SHP77 treated with DMSO at 0.1 percent for 48 hours (cell line): ENCODE measurements at places on chromosomes 5 and 9.

- DNase-seq, result peak; percentile 44
These were observed 209.2 kb upstream of the PAPPA start for GRCh38 chr9:115944166-115944948.

- DNase-seq, result no peak
These were observed 33.3 kb upstream of the DAPK1 start for GRCh38 chr9:87464110-87464991.

GRCh38 chr5:134465816-134466240 is 54.1 kb upstream of the CDKN2AIPNL start:
- peak; percentile 27 for DNase-seq

GRCh38 chr5:37738057-37738691 is 101.7 kb downstream of the GDNF start:
- no peak for DNase-seq

- peak; percentile 17 for DNase-seq
These were observed 137.9 kb downstream of the MPDZ start for GRCh38 chr9:13141629-13142028.

DNA sequence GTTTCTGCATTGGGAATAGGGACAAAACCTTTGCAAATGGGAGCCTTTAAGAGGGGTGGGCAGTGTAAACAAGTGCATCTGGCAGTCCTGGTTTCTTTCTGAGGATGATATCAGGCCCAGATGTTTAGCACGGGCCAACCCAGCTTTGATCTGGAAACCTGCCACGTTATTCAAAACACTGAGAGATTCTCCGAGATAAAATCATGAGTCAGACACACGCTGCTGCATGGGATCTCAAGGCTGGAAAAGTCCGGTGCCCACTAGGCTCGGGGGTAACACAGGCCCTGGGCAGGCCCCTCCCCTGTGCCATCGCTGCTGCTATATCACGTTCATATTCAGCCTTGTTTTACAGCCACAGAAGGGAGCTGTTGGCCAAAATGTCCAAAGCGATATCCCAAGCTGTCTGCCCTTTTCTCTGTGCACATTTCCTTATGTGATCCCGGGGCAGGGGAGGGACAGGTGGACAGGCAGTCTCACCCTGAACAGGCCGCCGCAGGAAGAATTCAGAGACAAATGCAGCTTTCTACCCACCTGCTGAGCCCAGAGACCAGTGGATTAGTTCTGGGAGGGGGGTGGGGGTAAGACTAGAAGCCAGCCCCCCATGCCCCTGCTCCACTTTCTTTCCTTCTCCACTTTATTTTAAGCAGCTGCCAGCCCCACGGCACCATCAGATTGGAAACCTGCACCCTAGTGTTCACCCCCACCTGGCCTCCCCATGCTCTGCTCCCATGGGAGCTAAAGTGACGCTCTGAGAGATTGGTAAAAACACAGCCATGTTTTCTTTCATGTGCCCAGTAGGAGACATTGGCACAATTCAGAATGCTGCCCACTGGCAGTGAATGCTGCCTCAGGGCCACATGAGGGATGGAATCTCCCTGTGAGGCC is 63.1 kb downstream of the TMOD1 start:
- no peak for DNase-seq

- DNase-seq, result no peak
These were observed 46.5 kb downstream of the IRX2 start for GRCh38 chr5:2704806-2705645.

GRCh38 chr5:79876456-79876855 is 114.6 kb downstream of the MTX3 start:
- DNase-seq, result no peak

- DNase-seq, result peak; percentile 8
These were observed 390.3 kb downstream of the CAAP1 start for GRCh38 chr9:26502311-26502710.

DNA sequence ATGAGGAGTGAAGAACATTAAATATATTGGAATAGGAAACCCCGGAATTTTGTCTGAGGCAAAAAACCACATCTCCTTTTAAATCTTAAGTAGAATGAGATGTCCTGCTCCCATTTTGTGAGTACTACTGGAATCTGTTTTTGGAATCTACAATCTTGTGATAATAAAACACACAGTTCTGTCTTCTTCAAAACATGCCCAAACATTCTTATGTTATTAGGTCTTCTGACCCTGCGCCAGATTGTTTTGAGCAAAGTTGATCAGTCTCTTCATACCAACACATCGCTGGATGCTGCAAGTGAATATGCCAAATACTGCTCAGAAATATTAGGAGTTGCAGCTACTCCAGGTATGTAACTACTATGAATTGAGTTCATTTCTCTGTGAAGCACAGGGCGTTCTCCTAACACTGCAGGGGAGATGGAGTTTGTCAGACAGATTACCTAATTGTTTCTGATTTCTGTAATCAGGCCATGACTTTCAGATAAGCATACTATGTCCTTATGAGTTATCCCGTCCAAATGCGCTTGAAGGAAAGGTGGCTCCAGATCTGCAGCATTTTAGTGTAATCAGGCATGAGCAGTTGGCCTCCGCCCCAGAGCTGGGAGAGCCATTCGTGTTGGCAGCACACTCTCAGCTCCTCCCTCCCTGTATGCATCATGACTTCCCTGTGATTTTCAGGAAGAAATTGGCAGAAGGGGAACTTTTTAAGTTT is 88.0 kb downstream of the NLN start:
- DNase-seq, result no peak

DNA sequence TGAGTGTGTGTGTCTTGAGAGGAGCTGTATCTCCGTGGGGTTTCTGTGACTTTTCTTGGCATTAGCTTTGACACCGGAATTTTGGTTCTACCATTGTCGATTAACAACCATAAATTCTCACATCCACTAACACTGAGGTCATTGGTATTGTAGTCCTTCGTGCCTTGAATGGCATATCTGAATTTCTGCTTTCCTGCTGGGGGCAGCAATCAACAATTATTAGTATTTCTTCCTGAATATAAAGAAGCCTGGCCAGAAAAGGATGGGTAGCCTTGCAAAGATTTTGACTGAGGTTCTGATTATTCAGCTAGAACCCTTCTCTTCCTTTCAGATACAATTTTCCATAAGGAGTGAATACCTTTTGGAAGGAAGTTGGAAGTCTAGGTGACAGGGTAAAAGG is 33.5 kb upstream of the SHOC1 start:
- DNase-seq, result no peak

DNA sequence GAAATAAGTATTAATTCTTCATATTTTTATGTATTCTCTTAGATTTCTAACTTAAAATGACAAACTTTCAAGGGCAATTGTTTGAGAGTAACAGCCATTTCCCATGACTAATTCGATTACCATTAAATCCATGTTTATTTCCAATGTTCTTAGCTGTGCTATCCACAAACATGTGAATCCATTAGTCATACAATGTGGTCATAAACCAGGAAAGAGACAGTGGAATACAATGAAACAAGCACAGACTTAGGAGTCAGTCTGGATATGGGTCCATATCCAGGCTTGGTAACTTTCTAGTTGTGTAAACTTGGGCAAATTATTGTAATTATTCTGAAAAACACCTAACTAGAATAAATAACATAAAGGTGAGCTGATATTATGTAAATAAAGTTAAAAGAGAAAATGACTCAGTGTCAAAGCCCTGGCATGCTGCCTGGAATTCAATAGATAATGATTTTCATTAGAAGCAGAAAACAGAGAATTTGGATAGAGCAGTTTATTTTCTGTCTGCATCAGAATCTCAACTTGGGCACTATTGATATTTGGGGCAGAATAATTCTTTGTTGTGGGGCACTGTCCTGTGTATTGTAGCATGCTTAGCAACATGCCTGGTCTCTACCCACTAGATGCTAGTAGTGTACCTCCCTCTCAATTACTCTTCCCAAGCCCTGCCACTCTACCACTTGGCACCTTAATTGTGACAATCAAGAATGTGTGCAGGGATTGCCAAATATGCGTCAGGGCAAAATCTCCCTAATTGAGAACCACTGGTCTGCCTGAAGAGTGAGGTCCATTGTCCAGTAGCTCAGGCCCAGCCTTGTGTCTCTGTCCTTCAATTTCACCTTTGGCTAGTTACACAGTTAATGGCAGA is 44.7 kb upstream of the SLC27A6 start:
- no peak for DNase-seq

DNA sequence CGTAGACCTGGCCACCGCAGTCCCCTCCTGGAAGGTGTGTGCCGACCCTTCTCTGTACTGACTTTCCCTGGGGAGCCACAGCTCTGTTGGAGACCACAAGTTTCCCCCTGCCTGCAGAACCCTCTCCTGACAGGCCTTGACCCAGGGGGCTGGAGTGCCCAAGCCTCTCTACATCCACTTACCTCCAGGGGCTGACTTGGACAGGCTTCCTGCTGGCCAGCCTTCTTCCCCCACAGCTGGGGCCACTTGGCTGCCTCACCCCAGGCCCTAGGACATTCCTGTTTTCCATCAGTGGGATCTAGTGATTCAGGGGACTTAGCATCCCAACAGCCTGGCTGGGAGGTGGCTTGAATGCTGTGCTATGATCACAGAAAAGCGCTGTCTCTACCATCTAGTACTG is 23.6 kb downstream of the COL15A1 start:
- DNase-seq, result no peak

DNA sequence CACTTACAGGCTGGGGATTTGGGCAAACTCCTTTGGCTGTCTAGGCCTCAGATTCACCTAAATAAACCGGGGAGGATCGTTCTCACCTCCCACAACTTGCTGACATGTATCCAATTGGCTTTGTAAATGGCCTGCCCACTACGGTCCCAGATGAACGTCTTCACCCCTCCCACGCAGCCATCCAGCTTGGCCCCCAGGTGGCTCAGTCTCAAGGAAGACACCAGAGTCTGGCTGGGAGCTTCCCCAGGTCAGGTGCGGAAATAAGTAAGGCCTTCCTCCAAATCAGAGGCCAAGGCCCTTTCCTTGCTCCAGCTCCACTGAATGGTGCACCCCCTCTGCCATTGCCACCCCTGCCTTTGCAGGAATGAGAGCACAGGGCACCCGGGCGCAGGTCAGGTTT is 11.4 kb downstream of the CIZ1 start:
- DNase-seq, result no peak

DNA sequence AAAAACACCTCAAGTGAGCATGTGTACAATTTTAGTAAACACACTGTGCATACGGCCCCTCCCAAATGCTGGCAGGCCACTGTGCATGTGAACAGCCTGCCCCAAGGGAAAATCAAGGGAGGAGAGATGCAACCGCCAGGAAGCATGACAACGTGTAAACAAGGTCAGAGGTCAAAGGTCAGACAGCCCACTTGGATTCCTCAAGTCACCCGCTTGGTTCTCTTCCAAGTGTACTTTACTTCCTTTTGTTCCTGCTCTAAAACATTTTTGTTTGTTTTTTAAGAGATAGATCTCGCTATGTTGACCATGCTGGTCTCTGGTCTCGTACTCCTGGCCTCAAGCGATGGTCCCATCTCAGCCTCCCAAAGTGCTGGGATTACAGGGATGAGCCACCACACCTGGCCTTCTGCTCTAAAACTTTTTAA is 126.7 kb upstream of the SHB start:
- no peak for DNase-seq

DNA sequence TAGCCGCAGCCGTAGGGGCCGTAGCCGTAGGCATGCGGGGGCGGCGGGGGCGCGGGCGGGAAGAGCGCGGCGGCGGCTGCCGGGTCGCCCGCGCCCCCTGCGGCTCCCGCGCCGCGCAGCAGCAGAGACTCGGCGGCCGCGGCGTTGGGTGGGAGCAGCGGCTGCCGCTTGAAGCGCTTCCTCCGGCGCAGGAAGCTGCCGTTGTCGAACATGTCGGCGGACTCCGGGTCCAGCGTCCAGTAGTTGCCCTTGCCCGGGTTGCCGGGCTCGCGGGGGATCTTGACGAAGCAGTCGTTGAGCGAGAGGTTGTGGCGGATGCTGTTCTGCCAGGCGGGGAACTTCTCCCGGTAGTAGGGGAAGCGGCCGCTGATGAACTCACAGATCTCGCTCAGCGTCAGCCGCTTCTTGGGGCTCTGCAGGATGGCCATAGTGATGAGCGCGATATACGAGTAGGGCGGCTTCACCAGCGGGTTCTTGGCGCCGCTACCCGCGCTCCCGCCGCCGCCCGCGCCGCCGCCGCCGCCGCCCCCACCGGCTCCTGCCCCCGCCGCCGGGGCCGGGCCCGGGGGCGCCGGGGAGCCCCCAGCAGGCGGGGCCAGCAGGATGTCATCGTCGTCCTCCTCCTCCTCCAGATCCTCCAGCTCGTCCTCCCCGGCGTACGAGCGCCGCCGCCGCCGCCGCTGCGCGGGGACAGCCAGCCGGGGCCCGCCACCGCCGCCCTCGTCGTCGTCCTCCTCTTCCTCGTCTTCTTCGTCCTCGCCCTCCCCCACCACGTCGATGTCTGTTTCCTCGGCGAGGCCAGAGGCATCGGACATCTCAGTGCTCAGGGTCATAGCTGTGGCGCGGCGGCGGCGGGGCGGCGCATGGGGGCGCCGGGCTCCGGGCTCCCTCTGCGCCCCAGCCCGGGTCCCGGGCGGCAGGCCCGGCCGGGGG is 781 bp downstream of the FOXD1 start:
- no peak for DNase-seq

DNA sequence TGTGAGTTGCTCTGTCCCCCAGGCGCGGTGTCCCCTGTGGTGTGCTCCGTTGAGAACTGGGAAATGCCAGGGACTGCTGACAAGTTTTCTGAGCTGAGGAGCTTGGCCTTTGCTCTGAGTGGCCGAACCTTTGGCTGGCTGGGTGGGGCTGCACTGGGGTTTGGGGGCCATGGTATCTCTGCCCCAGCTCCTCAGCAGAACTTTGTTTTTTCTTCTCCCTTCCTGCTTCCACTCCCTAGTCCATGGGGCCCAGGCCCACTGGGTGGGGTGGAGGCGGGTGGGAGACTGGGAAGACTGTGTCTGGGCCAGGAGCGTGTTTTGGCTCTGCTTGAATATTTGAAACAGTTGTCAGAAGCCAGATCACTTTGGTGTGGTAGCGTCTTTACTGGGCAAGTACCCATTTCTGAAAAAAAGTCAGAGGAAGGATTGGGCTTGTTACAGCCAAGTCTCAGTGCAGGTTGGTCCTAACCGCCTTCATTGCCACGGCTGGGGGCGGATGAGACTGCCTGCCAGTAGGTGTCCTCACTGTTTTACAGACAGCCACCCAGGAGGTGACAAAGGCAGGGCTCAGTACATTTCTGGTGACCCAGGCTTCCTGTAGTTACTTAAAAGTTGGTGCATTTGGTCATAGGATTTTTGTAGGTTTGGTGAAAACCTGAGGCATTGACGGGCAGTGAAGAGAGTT is 92.7 kb downstream of the DAB2IP start:
- peak; percentile 9 for DNase-seq

DNA sequence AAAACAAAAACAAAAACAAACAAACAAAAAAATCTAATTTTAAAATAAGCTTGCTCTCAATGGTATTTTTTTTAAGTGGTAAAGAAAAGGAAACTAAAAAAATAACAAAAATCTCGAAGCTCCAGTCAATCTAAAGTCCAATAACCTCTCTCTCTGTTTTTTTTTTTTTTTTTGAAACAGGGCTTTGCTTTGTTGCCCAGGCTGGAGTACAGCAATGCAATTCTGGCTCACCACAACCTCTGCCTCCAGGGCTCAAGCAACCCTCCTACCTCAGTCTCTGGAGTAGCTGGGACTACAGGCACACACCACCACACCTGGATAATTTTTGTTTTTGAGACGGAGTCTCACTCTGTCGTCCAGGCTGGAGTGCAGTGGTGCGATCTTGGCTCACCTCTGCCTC is 25.9 kb upstream of the GLDC start:
- no peak for DNase-seq
